ENCODE measurements at places on chromosomes 12 and 14. TPM values are rescaled to one million over a fixed set of nuclear protein-coding genes. Genes with fewer than 3 reads are reported as not detected.

DNA sequence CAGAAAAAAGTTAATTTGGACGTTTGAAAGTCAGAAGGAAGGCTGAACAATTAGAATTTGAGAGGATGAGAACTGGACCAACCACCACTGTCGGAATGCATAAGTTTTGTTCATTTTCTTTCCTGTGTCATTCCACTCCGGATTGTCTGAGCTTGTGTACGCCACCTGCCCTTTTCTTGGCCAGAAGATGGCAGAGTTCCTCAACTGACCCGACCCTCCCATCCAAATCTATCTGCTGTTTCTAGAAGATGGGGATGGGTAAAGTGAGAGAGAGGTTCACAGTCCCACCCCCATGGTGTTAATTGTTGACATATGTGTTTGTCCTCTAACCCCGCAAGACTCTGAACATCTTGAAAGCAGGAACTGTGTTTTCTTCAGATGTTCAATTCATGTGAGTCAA, 388.0 kb downstream of the VRK1 start:
- no peak for DNase-seq

DNA sequence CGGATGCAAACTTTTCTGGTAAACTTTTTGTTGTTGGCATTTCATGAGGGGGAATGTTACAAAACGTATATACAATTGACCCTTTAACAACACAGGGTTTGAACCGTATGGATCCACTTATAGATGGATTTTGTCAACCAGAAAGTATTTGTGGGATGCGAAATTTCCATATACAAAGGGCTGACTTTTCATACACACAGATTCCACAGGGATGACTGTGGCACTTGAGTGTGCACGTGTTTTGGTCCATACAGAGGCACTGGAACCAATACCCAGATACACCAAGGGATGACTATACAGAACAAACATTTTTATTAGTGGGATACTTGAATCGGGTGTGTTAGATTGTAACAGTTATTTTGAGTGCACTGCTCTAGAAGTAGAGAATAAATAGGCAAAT, 29.8 kb upstream of the CCT2 start:
- DNase-seq, result no peak

GRCh38 chr12:42484996-42485395, 104.5 kb downstream of the PRICKLE1 start:
- DNase-seq, result no peak

- no peak for DNase-seq
Measured at GRCh38 chr12:174596-174995, 39.4 kb downstream of the SLC6A12 start.

CISTR gene
- polyA plus RNA-seq, result not detected

- no peak for DNase-seq
Measured at GRCh38 chr14:92285311-92285710, 37.7 kb upstream of the SLC24A4 start.

DNA sequence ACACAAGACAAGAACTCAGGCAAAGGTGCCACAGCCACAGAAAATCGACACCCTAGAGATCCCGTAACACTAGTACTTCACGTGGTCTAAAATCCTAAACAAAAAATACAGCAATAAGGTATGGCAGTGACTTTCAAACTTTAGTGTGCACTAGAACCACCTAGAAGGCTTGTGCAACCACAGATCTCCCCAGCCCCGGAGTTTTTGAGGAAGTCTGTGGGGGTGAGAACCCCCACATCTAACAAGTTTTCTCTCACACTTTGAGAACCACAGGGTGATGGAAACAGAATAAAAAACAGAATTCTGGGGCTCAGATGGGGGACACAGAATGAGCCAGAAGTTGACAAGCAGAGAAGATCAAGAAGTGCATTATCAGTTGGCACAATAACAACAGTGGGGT, 254.0 kb downstream of the ANO6 start:
- no peak for DNase-seq

GRCh38 chr12:47993491-47993890, 10.8 kb downstream of the COL2A1 start:
- DNase-seq, result no peak

GPR84 gene
- polyA plus RNA-seq, result 0.11 TPM

DNA sequence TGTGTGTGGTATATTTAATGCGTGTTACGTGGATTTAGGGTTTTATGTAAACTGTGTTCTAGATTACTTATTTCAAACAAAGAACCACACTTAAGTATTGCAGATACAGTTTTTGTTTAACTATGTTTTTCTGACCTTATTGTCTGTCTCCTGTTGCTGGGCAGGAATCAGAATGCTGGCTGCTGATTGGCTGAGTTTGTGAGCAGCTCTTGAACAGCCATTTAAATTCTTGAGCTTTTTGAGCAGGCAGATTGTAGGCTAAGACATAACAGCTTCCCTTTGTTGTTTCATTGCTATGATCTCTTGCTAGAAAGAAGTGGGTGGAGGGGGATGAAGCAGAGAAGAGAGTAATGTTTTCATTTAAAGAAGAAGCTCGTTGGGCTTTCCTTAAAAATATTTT, 52.2 kb downstream of the ATF7IP start:
- DNase-seq, result no peak

DNA sequence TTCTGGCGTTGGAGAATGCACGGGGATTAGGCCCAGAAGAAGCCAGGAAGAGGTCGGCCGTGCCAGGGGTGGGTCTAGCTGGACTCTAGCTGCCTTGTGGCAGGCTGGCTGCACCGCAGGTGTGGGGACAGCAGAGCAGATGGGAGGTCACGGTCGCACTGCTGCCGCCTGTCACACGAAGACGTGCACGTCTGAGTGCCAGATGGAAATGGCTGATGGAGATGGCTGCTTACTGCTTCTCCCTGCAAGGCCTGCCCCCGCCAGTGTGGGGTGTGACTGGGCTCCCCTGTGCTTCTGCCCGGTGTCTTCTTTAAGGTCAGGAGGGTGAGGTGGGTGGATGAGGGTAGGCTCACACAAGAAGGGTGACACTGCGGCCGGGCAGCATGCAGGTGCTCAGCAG, 79.0 kb downstream of the MOK start:
- DNase-seq, result no peak

GRCh38 chr12:49641748-49642369, 18.5 kb downstream of the PRPF40B start:
- DNase-seq, result no peak

GRCh38 chr14:52551696-52552062, 626 bp downstream of the TXNDC16 start:
- peak; percentile 31 for DNase-seq

PCED1B gene
- 4.3 TPM for polyA plus RNA-seq

DNA sequence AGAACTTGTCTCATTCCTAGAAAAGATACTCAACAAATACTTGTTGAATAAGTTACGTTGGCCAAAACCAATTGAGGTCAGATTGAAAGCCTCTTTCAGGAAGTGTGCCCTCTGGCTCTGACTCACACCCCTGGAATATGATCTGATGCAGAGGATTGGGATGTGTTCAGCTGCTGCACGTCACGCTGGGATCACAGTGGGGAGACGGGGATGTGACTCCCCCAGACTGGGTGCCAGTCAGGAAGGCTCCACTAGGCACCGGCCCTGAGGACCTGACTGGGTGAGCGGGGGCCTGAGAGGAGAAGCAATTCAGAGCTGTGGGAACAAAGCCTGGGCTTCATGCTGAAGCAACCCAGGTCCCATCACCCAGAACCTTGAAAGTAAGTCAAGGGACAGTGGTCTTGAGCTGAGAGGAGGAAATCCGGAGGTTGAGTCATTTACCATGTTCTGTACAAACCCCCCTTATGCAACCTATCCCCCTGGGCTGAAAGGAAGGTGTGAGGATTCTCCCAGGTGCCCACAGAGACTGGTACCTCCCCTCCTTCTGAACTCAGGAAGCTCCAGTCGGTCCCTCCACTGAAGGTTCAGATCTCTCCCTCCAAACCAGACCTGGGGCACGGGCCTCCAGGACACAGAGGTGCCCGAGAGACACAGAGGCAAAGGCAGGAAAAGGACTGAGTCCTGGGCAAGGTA, 3.9 kb downstream of the CEBPE start:
- no peak for DNase-seq

LUM gene
- polyA plus RNA-seq, result 194 TPM

- no peak for DNase-seq
Measured at GRCh38 chr14:93023039-93023438, 92.7 kb downstream of the ITPK1 start.

GRCh38 chr14:22039938-22040780, 366.5 kb upstream of the OR4E1 start:
- DNase-seq, result no peak

- DNase-seq, result no peak
Measured at GRCh38 chr12:83827860-83828259, 1084.7 kb downstream of the SLC6A15 start.

Measured in left renal pelvis (tissue), 4 donors.